ENCODE measurements at places on chromosomes 6 and 20.

DNA sequence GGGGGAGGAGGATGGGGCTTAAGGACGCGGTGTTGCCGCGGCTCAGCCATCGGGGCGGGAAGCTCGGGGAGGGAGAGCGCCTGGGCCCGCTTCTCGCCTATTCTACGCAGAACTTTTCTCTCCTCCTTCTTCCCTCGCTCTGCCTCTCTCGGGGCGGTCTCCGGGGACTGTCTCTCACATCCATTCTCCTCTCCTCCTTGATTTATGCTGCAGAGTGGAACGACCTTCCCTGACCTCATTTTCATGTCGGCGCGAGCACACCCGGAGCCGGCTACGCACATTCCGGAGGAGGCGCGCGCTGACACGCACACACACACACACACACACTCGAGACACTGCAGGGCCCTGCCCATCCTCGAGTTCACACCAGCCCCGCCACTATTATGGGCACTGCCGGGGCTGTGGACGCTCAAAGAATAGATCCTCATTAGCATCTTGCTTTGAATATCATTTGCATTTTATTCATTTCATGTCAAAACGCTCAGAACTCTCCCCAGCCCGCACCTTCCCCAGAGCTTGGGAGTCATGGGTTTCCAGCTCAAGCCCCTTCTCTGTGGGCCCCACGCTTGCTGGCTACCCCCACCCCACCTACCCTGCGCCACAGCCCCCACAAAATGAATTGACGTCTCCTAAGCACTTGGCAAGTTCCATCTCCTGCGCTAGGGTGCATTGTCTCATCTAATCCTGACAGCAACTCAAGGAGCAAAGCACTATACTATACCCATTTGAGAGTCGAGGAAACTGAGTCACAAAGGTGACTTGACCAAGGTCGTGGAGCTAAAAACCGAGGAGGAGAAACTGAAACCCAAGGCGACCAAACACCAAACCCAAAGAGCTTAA, 36.8 kb downstream of the NCR2 start:
- DNase-seq, result peak; percentile 58

- DNase-seq, result no peak
Measured at GRCh38 chr20:10781526-10781925, 107.7 kb upstream of the JAG1 start.

DNA sequence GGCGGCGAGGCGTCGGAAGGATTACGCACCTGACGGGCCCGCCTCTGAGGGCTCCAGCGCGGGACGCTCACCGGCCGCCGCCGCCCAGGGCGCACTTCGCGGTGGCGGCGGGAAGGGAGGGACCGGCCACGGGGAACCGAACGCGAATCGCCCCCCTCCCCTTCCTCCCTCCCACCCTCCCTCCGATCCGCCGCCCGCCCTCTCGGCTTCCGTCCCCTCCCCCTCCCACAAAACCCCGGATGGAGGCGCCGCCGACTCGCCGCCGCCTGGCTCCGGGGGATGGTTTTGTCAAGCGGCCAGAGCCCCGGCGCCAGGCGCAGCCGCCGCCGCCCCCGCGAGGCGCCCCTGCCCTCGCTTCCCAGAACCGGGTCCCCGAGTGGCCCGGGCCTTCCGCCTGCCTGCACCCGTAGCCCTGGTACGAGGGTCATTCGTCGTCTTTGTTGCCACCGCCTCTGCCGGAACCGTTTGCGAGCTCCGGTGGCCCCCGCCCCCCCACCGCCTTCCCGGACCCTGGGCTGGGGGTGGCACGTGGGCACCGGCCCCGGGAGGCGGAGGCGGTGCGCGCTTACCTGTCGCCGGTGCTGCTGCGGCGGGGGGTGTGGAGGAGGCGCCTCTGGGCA, 398 bp downstream of the ZBTB2 start:
- DNase-seq, result peak; percentile 89

DNA sequence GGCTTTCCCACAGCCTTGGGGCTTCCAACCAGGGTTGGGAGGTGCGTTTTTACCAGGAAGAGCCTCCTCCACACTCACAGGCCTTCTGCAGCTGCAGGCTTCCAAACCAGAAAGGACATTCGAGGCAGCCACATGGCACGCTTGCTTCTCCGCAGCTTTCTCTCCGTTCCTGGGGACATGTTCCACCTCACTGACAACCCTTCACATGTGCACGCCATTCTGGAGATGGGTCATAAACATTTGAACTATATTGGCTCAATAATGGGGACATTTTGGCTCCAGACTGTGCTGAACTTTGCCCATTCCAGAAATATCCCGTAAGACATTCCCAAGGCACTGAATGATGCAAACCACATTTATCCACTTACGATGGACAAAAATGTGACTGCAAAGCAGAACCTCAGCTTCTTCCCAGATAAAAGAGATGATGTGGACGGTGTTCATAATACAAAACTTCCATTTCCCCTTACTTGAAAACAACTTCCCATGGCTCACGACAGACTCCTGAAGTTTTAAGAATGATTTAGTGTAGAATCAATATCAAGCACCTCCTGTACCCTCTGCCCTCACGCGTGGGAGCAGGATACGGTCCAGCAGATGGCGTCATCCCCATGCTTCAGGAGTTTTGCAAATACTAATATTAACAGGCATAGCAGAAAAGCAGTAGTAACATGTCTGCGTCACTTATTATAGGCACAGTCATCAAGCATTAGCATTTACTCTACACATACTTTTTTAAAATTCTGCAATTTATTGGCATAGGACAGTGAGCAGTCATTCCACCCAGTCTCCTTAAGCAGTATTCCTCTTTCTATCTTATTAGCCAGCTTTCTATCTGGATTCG, 25.4 kb upstream of the FOXF2 start:
- no peak for DNase-seq
